HepG2 (cell line): ENCODE measurements at places on chromosomes 5 and 9. TPM values are rescaled to one million over a fixed set of nuclear protein-coding genes. Genes with fewer than 3 reads are reported as not detected.
A peak's percentile ranks its signal among the peaks of the same experiment; 100 is the strongest.

- H3K27me3 ChIP-seq = no peaks in the 10 kb centered on the region
- H3K4me1 ChIP-seq = no peaks in the 10 kb centered on the region
- no peak overlapping the region for H3K27ac ChIP-seq
- DNase-seq = no peak
Measured at GRCh38 chr5:29337030-29337429, 1856.5 kb upstream of the CDH6 start.

GRCh38 chr9:128917151-128917849 lies 3.5 kb upstream of the PHYHD1 start:
- DNase-seq = peak; percentile 61
- peak overlapping the region; percentile 74 for H3K27ac ChIP-seq
- peaks cover 16% of the 10 kb centered on the region for H3K36me3 ChIP-seq

GRCh38 chr5:139746691-139747582 lies 48.7 kb upstream of the PSD2 start:
- H3K36me3 ChIP-seq = no peaks in the 10 kb centered on the region
- H3K4me1 ChIP-seq = peaks cover 83% of the 10 kb centered on the region
- peak overlapping the region; percentile 14 for H3K27ac ChIP-seq
- H3K4me3 ChIP-seq = peak overlapping the region; percentile 55

GRCh38 chr5:157390551-157391297 lies 69.3 kb upstream of the NIPAL4 start:
- DNase-seq = peak; percentile 93
- peak overlapping the region; percentile 23 for H3K27ac ChIP-seq
- 0 out of 3 replicates have a peak, but pooled peaks cover 3% of the 10 kb centered on the region for H3K36me3 ChIP-seq
- no peak overlapping the region for H3K4me3 ChIP-seq
- no peaks in the 10 kb centered on the region for H3K27me3 ChIP-seq

- H3K4me3 ChIP-seq = no peak overlapping the region
- DNase-seq = no peak
- H3K27ac ChIP-seq = no peak overlapping the region
- H3K36me3 ChIP-seq = no peaks in the 10 kb centered on the region
- H3K4me1 ChIP-seq = peaks cover 8% of the 10 kb centered on the region; the same call in 1 of the 2 replicates
Measured at GRCh38 chr5:18740301-18740700, 1106.0 kb downstream of the TAF11L14 start.

- H3K4me3 ChIP-seq = no peak overlapping the region
- no peak overlapping the region for H3K27ac ChIP-seq
- no peak for DNase-seq
- H3K36me3 ChIP-seq = peaks cover 1% of the 10 kb centered on the region; the same call in 1 of the 2 replicates
- H3K4me1 ChIP-seq = peaks cover 64% of the 10 kb centered on the region
Measured at GRCh38 chr9:98185611-98186171, 6.7 kb downstream of the CORO2A start.

DNA sequence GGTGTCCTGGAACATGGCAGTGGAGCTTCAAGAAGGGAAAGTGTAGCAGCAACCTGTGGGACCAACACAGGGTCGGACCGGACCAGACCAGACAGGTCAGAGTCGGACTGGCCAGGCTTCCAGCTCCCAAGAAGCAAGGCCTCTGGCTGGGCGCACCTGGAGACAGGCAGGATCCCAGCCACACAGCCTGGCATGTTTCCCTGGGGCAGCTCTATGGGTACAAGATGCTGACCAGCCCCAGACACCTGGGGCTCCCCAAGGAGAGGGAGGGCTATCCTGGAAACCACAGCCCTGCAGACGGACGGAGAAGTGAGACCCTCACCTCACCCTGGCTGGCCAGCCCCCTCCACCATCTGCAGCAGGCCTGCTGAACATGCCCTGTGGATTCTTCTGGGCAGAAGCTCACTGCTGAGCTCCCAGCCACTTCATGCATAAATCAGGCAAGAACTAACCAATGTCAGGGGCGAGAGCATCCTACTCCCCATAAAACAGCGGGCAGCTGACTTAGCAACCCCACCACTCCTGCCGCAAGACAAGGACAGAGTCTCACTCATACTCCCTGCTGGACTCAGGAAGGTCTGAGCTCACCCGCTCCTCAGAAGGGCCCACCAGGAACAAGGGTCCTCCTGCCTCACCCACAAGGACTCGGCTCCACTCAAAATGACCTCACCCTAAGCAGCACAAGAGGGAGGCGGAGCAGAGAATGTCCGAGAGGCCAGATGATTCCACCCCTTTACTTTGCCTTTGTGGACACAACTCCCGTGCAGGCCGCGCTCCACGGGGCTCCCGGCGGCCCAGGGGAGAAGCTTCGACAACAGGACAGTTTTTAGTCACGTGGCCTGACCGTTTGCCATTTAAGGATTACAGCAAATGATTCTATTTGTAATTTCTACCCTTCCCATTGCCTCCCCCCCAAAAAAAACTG lies 2.9 kb upstream of the DPH7 start:
- H3K4me1 ChIP-seq = peaks cover 21% of the 10 kb centered on the region
- H3K36me3 ChIP-seq = peaks cover 48% of the 10 kb centered on the region; the same call in 2 of the 3 replicates
- H3K4me3 ChIP-seq = no peak overlapping the region

GRCh38 chr5:42108468-42108867 lies 183.4 kb downstream of the FBXO4 start:
- H3K4me1 ChIP-seq = no peaks in the 10 kb centered on the region
- no peak overlapping the region for H3K4me3 ChIP-seq
- no peak overlapping the region for H3K27ac ChIP-seq

NKD2 gene
- total RNA-seq = 0.53 and 0.94 TPM in 2 replicates

PKD2L2 gene
- not detected in 2 replicates for total RNA-seq

CORO2A gene
- total RNA-seq = 14.4 and 19.8 TPM in 2 replicates

BAAT gene
- total RNA-seq = 0.71 and 1.0 TPM in 2 replicates

SLC36A3 gene
- total RNA-seq = not detected in 2 replicates

ARL14EPL gene
- total RNA-seq = not detected in 2 replicates
